ENCODE measurements at places on chromosomes 6 and 20.

- peak; percentile 69 for DNase-seq
Observed at GRCh38 chr6:160030103-160030502, 61.2 kb downstream of the IGF2R start.

GRCh38 chr20:19849341-19850197 lies 91.5 kb downstream of the RIN2 start:
- no peak for DNase-seq

- no peak for DNase-seq
Observed at GRCh38 chr6:80939898-80940297, 812.6 kb downstream of the TENT5A start.

GRCh38 chr6:84539122-84539856 lies 225.1 kb downstream of the TBX18 start:
- DNase-seq, result no peak

GRCh38 chr6:48222241-48222640 lies 111.2 kb upstream of the PTCHD4 start:
- DNase-seq, result no peak

DNA sequence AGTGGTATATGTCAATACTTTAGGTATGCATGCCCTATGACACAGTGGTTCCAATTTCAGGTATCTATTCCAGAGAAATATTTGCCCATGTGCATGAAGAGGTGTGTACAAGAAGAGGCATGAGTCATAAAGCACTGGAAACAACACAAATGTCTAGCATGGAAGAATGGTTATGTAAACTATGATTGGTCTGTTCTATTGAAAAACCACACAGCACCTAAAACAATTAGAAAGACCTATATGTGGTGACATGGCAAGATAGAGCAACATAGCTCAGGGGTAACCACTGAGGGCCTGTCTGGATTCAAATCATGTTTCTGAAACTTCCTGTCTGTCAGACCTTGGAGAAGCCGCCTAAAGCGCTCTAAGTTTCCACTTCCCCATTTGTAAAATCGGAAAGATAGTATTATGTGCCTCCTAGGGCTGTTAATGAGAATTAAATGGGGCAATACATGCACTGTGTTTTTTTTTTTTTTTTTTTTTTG lies 76.0 kb upstream of the SHLD1 start:
- peak; percentile 81 for DNase-seq

- no peak for DNase-seq
Observed at GRCh38 chr6:157374889-157375443, 6.0 kb upstream of the ZDHHC14 start.

- no peak for DNase-seq
Observed at GRCh38 chr20:19813846-19814640, 56.0 kb downstream of the RIN2 start.

DNA sequence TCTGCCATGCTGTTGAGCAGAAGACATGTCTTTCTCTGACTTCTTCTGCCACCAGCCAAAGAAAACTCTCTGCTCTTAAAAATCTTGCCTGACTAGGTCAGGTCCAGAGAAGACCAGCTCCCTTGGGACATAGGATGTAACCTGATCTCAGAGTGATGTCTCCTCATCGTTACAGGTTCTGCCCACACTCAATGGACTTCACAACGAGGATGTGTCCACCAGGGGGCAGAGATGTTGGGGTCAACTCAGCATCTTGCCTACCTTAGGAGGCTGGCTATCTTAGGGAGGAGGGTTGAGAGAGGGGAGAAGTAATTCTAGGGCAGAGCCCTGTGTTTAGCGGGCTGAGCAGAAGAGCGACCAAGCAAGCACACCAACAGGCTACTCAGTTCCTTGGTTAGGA lies 207.6 kb upstream of the CDH4 start:
- no peak for DNase-seq

GRCh38 chr6:137076277-137077068 lies 31.7 kb upstream of the IL20RA start:
- DNase-seq, result peak; percentile 39

GRCh38 chr6:108741331-108741989 lies 106.8 kb upstream of the ARMC2 start:
- no peak for DNase-seq

DNA sequence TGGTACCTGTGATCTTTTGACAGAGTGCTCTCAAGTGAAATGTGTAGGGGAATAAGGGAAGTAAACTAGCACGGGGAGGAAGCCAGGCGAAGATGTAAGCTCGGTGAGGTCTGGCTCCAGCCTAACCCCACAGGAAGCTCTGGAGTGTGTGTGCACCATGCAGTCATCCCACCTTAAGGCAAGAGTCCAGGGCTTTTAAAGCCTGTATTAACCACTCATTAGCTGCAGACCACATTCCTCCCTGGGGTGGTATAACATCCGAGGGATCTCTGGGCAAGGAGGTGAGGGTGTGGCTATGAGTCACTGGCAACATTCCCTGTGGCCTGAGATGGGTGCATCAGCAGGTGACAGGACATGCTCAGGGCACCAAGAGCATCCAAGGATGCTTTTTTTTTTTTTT lies 12.5 kb upstream of the RANBP9 start:
- DNase-seq, result no peak

- no peak for DNase-seq
Observed at GRCh38 chr6:28488916-28489365, 26.7 kb downstream of the GPX6 start.

GRCh38 chr20:21821358-21821757 lies 115.9 kb downstream of the PAX1 start:
- DNase-seq, result no peak

DNA sequence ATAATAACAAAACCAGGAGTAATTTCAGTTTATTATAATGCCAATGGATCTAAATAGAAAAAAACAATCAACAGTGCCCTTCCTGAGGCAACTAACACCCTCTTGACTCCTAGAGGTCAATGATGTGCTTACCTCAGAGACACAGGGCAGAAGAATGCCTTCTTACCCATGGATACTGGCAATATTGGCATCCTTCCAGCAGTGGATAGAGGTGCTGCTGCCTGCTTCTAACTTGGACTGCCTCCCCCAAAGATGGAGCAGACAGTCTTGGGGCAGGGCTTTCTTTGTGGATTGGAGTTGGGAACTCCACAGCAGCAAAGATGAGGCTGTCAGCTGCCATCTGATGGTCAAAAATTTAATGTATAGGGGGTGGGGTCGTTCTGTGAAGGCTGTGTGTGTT lies 78.7 kb downstream of the AK9 start:
- DNase-seq, result no peak

- no peak for DNase-seq
Observed at GRCh38 chr20:43837856-43838702, 76.6 kb upstream of the TOX2 start.

- peak; percentile 27 for DNase-seq
Observed at GRCh38 chr20:3680701-3681351, 984 bp downstream of the ADAM33 start.

DNA sequence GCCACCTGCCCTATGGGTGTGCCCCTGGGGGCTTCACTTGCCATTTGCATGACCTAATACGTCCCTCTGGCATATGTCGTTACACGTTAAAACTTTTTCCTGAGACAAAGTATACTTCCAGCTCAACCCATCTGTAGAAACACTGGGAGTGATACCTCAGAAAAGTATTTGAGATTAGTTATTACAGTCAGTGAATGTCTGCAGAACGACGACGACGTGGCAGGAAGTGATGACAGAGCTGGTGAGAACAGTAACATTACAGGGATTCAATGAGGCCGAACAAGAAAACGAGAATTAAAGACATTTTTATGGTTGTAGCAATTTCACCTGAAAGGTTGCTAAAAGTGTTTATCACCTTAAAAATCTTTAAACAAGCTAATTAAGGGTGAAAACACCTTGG lies 40.2 kb downstream of the SASH1 start:
- no peak for DNase-seq

- DNase-seq, result peak; percentile 48
Observed at GRCh38 chr6:3919130-3919628, 70.0 kb downstream of the FAM50B start.

DNA sequence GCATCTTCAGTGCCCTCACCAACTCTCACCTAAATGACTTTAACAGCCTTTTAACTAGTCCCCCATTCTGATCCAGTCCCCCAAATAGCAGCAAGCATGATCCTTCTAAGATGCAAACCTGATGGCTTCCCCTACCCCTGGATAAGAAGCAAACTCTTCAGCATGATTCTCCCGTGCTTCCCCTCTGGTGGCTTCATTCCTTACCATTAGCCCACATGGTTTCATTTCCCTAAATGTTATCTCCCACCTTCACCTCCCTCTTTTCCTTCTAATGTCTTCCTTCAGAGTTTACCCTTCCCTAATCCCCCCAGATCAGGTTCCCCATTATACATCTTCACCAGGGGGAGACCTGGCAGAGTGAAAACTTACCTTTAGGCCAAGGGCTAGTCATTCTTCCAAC lies 4.0 kb upstream of the RAB5IF start:
- DNase-seq, result no peak

DNA sequence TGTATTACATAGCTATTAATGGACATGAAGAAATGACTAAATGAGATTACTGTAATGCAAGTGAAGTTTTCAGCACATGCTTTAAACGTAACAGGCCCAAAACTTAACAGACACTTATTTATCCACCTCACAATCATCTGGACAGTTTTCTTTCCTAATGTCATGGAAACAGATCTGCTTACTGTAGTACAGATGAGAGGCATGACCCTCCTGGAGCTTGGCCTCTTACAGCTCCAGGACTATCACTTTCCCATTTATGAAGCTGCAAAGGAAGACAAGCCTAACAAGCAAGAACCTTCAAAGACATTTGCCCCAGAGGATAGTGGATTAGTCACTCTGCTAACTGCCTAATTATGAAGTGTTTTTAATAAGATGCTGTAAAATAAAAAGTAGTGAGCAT lies 419.3 kb downstream of the PHF3 start:
- no peak for DNase-seq

- no peak for DNase-seq
Observed at GRCh38 chr6:12528581-12529363, 187.8 kb upstream of the PHACTR1 start.

GRCh38 chr6:104159045-104159618 lies 700.6 kb downstream of the HACE1 start:
- DNase-seq, result no peak

DNA sequence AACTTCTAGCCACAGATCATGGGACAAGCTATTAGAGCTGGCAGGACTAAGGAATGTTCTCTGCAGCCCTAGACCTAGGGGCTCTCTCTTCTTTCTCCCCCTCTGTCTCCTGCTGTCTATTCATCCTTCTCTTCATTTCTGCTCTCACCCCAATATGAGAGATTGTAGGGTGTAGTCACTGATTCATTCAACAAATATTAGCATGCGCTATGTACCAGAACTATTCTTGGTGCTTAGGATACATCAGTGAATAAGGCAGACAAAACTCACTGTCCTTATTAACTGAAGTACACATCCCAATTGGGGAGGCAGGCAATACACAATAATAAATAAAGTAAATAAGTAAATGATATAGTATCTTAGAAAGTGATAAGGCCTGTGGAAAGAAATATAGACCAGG lies 14.7 kb upstream of the SIRPB2 start:
- no peak for DNase-seq
